ENCODE measurements at places on chromosomes 2 and 18.

- no peak for DNase-seq
Measured at GRCh38 chr2:170512266-170512665, 202.9 kb upstream of the SP5 start.

DNA sequence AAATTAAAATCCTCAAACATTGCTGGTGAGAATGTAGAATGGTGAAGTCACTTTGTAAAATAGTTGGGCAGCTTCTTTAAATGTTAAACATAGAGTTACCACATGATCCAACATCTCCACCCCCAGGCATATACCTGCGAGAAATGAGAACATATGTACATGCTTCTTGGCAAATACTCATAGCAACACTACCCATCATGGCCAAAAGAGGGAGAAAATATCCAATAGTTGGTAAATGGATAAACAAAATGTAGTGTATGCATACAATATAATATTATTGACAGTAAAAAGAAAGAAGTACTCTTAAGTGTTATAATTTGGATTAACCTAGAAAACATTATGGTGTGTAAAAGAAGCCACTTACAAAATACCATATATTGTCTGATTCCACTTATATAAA lies 185.9 kb downstream of the CDH7 start:
- no peak for DNase-seq

DNA sequence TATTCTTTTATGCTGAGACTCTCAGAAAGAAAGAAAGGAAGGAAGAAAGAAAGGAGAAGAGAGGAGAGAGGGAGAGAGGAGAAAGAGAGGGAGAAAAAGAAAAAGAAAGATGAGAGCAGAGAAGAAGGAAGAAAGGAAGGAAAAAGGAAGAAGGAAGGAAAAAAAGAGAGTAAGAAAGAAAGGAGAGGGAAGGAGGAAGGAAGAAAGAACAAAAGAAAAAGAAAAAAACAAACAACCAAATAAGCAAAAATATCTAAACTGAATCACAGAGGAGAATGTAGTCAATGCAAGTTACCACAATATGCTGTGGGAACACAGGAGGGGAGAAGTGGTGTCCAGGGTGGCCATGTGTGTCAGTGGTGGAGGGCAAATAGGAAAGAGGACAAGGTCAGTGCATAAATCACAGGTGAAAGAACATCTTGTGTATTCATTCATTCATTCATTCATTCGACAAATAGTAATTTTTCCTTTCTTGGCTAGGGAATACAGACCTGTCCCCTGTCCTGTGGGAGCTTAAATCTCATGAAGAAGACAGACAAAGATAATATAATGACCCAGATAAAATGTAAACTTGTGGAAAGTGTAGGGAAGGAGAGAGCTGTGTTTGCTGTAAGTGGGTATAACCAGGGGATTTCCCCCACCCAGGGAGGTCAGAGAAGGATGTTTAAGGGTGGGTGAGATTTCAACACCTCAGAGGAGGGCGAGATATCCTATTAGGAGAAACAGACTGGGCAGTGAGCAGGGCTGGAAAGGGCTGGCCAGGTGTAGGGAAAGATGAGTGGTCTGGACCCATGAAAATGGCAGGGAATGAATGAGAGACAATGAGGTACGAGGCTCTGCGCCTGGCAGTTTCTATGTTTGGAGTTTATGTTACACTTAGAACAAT lies 50.7 kb downstream of the IL1R2 start:
- no peak for DNase-seq

DNA sequence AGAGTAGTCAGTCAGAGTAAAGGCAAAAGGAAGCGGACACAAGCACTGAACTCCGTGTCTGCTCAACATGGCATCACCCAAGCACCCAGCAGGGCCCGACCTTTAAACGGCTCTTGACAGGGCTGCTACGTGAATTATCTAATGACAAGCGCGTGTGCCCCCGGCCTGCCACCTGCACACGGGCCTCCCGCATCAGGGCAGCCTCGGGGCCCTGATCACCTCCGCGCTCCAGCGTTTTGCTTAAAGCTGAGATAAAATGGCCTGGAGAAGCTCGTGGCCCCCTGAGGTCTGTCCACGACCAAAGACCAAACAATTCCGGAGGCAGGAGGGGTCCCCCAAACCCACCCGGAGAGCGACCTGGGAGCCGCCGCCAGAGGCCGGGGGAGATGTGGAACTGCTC lies 376 bp downstream of the NDUFA10 start:
- no peak for DNase-seq

GRCh38 chr2:104286841-104287240 lies 567.1 kb upstream of the POU3F3 start:
- DNase-seq: no peak

DNA sequence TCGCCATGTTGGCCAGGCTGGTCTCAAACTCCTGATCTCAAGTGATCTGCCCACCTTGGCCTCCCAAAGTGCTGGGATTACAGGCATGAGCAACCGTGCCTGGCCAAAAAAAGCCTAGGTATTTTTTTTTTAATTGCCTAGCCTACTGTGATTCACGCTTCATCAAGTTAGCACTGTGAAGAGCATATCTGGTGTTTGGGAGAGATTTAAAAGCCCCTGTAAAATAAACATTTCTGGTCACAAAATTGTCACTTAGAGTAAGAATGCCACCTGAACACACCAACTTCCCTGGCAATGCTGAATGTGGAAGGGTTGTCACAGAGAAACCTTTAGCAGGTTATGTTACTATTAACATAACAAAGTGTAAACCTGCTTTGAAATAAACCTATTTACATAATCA lies 39.7 kb upstream of the CHAC2 start:
- no peak for DNase-seq
